GM10248 (cell line): ENCODE measurements at places on chromosomes 5 and 9.

GRCh38 chr9:89872426-89872912 lies 267.7 kb downstream of the GADD45G start:
- DNase-seq, result no peak

GRCh38 chr5:147303976-147304375 lies 69.2 kb downstream of the STK32A start:
- DNase-seq, result no peak

GRCh38 chr9:14337615-14338014 lies 23.7 kb upstream of the NFIB start:
- no peak for DNase-seq

DNA sequence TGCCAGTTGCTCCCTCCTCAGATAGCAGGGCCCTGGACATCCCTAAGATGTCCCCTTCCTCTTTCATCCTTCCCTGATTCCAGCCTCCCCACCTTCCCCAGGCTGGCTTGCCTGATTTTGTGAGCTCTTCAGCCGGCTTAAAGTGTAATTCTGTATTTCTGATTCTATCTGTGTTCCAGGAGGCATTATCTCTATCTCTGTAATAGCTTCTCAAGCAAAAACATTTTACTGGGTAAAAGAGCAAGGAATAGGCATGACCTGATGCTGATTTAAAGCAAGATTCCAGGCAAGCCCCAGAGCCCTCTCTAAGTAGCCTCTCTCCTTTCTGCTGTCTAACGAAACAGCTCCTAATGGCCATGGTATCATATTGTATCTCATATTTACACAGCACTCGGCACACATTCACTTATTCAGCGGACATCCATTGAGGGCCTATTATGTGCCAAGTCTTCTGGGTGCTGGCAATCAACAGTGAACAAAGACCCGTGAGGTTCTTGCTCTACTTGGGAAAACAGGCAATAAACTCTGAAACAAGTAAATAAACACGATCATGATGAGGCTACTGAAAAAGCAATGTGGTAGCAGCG lies 100.9 kb upstream of the MSX2 start:
- DNase-seq, result no peak

GRCh38 chr5:39948341-39948740 lies 523.6 kb upstream of the DAB2 start:
- DNase-seq, result no peak

- DNase-seq, result no peak
These were observed 184.1 kb downstream of the MARCHF11 start for GRCh38 chr5:15995341-15996052.

GRCh38 chr5:137461391-137462264 lies 37.5 kb downstream of the SPOCK1 start:
- DNase-seq, result no peak

GRCh38 chr9:121743441-121744001 lies 92.1 kb downstream of the DAB2IP start:
- no peak for DNase-seq

GRCh38 chr5:36875051-36875789 lies 1.3 kb upstream of the NIPBL start:
- no peak for DNase-seq

- DNase-seq, result no peak
These were observed 59.2 kb downstream of the FOXI1 start for GRCh38 chr5:170164921-170165320.

GRCh38 chr5:180169248-180170105 lies 39.5 kb downstream of the RASGEF1C start:
- DNase-seq, result peak; percentile 7

DNA sequence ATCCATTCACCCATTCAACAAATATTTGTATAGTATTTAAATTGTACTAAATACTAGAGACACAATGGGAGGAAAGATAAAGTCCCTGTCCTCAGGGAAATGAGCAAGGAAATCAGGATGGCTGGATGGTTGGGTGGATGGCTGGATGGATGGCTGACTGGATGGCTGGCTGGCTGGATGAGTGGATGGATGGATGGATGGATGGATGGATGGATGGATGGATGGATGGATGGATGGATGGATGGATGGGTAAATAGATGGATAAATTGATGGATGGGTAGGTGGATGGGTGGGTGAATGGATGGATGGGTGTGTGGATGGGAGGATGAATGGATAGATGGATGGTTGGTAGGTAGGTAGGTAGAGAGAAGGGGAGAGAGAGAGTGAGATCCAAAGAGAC lies 41.5 kb upstream of the WWC1 start:
- no peak for DNase-seq

GRCh38 chr5:55406292-55406691 lies 98.5 kb downstream of the MTREX start:
- DNase-seq, result no peak

DNA sequence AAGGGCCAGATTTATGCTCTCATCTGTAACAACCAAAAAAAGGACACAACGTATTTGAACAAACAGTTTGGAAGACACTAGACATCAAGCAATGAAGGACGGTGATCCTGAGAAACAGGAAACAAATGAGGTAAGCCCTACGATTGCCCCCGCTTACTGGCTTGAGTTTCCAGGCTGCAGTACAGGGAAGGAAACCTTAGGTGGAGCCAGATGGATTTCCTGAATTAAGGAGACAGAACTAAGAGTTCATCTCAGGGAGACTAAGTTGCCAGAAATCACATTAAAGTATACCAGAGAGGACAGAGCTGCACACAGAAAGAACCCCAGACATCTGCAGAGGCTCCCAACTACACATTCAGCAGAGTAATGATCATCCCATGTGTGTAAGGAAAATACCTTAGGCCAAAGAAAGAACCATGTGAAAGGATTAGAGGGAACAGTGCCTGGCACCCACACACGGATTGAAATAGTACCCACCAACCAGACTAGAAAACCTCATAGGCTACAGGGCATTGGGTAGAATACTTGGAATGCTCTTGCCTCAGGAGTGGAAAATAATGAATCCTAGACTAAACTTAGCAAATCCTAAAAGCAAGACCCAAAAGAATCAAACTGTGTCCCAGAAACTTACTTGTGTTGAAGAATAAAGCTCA lies 99.3 kb upstream of the NIPBL start:
- DNase-seq, result no peak

DNA sequence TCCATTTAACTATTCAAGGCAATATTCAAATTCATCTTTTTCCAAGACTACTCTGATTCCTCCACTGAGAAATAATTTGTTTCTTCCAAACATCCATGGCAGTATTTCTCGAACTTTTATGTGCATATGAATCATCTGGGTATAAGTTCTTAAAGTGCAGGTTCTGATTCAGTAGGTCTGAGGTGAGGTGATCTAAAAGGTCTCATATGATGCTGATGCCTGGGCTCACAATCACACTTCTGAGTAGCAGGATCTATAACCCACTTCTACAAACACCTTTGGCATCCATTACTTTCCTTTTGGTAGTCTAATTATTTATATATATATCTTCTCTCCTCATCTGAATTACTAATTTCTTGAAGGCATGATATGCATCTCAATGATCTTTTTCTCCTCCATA lies 7.2 kb downstream of the ERP44 start:
- no peak for DNase-seq

- DNase-seq, result no peak
These were observed 7.2 kb upstream of the SLC31A2 start for GRCh38 chr9:113143432-113144227.

- DNase-seq, result no peak
These were observed 56.4 kb upstream of the RNF130 start for GRCh38 chr5:180127682-180128670.

- DNase-seq, result no peak
These were observed 109.6 kb downstream of the PIK3R1 start for GRCh38 chr5:68325065-68325580.

- DNase-seq, result no peak
These were observed 13.1 kb upstream of the ALDOB start for GRCh38 chr9:101448680-101449070.

GRCh38 chr5:36875790-36876298 lies 725 bp upstream of the NIPBL start:
- DNase-seq, result peak; percentile 80

GRCh38 chr9:126721564-126721981 lies 83.3 kb upstream of the ZBTB43 start:
- no peak for DNase-seq

DNA sequence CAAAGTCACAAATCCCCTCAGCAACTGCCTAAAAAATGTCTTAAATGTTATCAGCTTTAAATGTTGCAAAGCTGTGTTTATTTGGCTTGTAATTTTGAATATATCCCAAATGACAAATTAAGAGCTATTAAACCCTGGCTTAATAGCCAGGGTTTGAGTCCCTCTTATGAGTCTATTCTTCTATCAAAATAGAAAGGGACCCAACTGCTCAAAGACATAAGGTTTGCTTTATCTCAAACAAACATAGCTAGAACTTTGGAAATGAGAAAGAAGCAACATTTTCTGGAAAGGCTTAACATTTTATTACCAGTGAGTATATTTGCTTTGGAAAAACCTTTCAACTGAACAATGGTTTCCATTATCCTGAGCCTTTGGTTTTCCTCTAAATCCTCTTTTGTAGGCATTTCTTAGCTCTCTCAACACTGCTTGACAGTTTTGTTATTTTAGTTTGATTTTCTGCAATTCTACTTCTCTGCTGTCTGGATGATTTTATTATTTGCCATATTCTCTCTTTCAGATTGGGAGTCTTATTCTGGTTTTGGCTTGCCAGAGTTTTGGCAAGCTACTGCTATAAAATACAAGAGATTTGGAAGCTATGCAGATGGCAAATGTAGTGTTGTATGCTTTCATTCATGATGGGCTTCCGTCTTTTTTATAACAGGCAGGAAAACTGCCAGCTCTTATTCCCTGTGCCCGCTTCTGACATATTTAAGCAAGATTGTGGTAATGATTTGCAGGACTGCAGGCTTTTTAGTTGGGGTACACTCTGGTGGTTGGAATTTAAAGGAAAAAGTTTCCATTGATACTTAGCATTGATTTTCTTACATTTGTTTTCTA lies 734.9 kb downstream of the DTWD2 start:
- DNase-seq, result no peak

GRCh38 chr9:107946364-107947141 lies 457.0 kb upstream of the KLF4 start:
- no peak for DNase-seq

DNA sequence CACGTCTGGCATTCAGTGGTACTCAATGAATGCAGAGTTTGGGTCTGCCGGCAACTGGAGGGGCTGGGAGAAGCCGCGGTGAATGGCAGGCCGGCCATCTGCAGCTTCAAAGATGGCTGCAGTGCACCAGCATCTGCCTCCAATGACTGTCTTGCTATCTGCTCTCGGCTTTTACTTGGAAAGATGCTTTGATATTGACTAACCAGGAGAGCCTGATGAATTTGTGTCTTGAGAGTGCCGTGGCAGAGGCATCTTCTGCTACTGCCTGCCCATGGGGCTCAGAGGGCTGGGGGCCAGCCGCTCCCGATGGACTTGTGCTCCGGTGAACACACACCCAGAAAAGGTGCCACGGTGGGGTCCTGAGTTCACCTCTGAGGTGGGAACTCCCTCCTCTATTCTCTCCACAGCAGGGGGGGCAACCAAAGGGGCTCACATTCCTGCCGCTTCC lies 164.5 kb downstream of the COL23A1 start:
- no peak for DNase-seq

- no peak for DNase-seq
These were observed 86.7 kb upstream of the ICE1 start for GRCh38 chr5:5335700-5336264.

DNA sequence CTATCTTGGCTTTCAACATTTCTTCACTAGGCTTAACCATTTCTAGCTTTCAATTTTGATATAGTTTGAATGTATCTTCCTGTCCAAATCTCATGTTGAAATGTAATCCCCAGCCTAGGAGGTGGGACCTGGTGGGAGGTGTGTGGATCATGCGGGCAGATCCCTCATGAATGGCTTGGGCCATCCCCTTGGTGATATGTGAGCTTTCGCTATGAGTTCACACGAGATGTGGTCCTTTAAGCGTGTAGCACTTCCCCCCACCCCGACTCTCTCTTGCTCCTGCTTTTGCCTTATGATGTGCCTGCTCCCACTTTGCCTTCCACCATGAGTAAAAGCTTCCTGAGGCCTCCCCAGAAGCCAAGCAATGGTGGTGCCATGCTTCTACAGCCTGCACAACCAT lies 40.6 kb downstream of the PHAX start:
- DNase-seq, result no peak

DNA sequence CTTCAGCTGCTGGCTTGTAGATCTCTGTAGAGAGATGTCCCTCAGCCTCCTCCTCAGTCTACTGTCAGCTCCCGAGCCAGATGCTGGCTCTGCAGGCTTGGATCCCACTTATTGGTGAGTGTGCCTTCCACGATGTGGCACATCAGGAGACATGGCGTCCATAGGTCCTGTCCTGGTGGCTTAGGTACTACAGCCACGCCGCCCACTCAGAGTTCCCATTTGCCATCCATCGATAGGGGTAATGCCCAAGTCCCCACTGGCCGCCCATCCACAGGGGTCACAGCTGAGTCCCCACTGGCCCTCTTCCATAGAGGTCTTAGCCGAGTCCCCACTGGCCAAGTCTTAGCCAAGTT lies 17.3 kb downstream of the EXOC3 start:
- no peak for DNase-seq

DNA sequence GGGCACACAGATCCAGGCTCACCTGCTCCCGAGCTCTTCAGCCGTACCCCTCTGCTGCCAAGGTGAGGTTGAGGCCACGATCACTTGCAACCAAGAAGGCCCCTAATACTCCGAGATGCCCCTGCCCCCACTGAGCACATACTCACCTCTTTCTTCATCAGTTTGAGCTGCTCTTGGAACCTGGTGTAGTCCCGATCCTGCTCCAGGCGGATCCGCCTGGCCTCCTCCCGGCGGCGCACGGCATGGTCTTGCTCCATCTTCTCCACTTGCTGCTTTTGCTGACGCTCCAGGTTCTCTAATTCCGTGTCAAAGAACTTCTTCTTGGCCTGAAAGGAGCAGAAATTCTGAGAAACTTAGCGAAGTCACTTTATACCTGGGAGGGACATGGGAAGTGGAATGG lies 75.7 kb upstream of the FBXW11 start:
- DNase-seq, result no peak

DNA sequence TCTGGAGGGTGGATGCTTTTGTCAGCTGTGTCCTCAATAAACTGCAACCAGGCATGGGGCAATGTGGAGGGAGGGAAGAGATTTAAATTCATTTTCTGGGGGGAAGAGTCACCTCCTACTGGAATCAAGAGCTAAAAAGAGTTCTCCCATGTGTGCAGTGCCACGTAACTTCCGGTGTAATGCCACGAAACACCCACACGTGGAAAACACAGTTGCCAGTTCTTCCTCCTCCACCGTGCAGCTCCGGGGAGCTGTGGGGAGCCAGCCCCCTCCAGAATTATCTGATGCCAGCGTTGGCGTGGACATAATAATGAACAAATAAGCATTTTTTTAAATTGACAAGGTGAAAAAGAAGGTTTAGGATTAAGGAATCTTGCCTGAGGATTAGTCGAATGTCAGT lies 32.1 kb upstream of the MED10 start:
- DNase-seq, result no peak

DNA sequence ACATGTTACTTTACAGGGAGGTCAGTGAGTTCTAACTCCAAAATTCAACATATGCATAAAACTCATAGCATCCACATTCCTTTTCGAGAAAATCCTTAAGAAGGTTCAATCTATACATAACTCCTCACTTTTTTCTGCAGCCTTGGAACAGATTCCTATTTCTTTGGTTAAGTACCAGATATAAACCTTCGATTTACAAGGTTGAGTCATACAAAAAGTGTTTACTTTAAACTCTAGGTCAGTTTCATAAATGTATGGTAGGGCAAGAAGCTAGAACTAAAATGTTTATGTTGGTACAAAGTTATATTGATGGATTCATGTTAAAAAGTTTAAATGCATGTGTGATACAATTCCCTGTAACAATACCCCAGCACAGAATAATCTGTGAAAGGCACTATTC lies 19.4 kb downstream of the CDKN2AIPNL start:
- no peak for DNase-seq
